Iris pigment epithelial cell (primary cell): ENCODE measurements at places on chromosomes 11 and 22.

GRCh38 chr11:31437742-31438435 is 68.2 kb downstream of the DNAJC24 start:
- peak; percentile 87 for DNase-seq

- peak; percentile 86 for DNase-seq
These were observed 3.0 kb upstream of the CHRNA10 start for GRCh38 chr11:3674189-3674588.

- peak; percentile 65 for DNase-seq
These were observed 14.0 kb downstream of the PSMD13 start for GRCh38 chr11:250740-251299.

- no peak for DNase-seq
These were observed 14.3 kb upstream of the EED start for GRCh38 chr11:86230179-86230804.

GRCh38 chr11:134785059-134785458 is 373.0 kb upstream of the B3GAT1 start:
- no peak for DNase-seq

- DNase-seq: no peak
These were observed 54.0 kb downstream of the TNRC6B start for GRCh38 chr22:40231618-40232313.

DNA sequence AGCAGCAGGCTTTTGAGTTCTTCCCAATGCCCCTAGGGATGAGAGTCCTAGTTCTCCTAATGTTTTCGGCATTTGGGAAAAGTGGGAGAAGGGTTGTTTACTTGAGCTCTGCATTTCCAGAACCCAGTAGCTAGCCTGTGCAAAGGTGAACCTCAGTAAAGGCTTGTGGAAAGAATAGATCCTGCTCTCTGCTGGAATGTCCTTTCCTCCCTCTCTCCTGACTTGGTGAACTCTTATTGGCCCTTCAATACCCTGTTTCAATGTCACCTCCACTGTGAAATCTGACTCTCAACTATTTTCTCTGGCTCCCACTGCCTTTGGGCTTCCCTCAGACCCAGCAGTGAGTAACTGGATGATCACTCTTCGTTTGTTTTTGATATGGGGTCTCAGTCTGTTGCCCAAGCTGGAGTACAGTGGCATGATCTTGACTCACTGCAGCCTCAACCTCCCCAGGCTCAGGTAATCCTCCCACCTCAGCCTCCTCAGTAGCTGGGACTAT is 2.4 kb upstream of the UVRAG start:
- no peak for DNase-seq

DNA sequence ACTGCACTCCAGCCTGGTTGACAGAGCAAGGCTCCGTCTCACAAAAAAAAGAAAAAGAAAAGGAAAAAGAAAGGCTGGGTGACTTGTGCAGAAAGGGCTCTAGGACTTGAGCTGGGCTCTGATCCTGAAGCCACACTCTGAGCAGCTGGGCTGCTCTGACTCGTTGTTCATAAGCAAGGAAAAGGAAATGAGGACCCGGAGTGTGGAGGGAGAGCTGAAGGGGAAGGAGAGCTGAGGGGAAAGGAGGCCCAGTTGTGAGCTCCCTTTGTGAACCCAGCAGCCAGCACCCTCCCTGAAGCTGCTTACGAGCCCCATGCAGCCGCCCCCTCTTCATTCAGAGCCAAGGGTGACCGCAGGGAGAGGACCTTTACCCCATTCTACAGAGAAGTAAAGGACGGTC is 12.3 kb upstream of the SH3BP1 start:
- DNase-seq: no peak

GRCh38 chr11:109946322-109946846 is 146.8 kb upstream of the ZC3H12C start:
- peak; percentile 98 for DNase-seq

GRCh38 chr11:117535201-117535849 is 207.7 kb downstream of the CEP164 start:
- no peak for DNase-seq

- DNase-seq: no peak
These were observed 30.3 kb downstream of the RIC3 start for GRCh38 chr11:8138526-8138925.

GRCh38 chr11:65855927-65856363 is 2.0 kb downstream of the CFL1 start:
- DNase-seq: no peak

DNA sequence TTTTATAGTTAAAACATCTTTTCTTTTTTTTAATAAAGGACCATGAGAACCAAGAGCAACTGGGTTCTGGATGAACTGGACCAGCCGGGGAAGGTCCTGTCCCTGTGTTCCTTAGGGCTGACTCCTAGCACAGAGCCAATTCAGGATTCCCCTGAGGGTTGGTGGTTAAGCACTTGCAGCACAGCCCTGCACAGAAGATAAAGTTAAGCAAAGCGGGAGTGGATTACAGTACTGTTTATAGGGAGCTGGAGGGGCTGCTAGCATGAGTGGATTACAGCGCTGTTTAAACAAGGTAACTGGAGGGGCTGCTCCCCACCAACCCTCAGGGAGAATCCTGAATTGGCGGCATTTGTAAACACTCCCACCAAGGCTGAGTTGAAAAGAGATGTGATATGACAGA is 90.6 kb downstream of the CELSR1 start:
- DNase-seq: no peak

DNA sequence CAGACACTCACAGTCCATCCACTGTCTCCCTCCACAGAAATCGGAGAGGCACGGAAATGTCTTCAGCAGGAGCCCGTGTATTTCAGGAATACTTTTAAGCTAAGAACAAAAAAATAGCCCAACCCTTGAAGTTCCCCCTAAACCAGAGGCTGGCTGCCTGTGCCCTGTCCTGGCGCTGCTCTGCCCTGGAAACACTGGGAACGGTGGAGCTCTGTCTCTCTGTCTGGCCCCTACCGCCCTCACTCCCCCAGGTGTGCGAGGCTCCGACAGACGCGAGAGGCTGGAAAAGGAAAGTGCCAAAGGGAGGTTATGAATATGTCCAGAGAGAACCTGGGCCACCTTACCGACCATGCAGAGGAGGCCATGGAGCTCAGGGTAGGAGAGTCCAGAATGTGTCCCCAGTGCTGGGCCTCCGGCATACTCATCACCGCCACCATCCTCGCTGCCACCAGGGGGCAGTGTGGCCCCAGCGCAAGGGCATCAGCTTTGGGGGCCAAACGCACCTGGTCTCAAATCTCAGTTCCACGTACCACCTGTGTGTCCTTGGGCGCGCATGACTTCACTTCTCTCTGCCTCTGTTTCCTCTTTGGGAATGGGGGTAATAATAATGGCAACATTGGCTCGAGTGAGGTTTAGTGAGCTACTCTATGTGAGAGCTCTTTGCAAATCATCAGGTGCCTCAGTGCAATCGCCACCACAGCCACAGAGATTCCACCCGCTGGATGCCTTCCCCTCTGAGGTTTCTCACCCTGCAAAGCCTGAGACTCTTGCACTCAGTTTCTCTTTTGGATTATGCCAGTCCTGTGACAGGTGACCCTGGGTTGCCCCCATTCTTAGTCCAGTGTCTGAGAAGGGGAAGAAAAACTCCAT is 10.4 kb upstream of the SLCO2B1 start:
- peak; percentile 23 for DNase-seq

DNA sequence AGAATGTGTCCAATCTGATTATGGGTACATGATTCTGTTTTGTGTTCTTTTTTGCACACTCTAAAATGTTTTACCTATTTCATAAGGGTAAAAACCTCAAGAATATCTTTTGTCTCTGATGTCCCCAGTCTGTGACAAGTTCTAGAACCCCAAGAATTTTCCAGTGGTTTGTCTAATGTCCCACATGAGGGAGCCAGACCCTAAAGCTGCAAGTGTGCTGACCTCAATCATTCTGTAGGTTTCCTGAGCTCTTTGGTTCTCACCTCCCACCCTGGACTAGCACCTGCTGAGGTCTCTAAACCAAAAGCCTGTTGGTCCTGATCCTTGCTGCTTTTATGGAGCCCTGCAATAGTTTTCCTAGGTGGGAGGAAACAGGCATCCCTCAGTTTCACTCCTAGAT is 149.8 kb upstream of the MPPED2 start:
- no peak for DNase-seq

GRCh38 chr11:28318871-28319270 is 210.7 kb downstream of the METTL15 start:
- DNase-seq: no peak

DNA sequence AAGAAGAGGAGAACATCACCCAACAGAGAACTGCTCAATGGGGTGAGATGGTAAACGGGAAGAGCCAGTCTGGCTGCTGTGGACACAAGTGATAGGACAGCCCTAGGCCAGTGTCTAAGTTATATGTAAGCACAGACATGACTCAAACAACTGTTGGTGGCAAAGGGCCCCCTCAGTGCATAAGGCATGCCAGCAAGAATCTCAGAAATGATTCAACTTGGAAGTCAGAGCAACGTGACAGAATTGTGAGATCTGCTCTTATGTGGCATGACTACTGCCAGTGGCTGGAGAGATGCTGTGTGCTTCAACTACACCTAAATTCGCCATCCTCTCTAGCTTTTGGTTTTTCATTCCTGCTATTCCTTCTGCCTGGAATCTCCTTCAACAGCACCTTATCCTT is 7.4 kb downstream of the SLN start:
- peak; percentile 57 for DNase-seq

GRCh38 chr22:30327864-30328345 is 1.2 kb upstream of the TBC1D10A start:
- DNase-seq: no peak

DNA sequence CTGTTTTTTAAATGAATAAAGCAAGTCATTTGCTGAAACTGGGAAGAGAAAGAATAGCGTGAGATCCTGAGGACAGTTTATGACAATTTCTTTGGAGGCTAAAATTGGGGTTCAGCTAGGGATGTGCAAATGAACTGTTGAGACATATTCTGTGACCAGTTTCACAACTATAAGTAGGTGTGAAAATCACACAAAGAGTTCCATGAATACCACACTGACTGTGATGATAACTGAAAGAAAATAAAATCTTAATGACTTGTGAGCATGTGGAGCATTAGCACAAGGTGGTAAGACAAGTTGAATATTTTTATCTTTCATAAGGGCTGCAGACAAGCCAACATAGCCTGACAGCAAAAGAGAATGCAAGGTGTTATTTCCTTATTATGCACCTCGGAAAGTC is 61.1 kb upstream of the PDGFD start:
- DNase-seq: no peak

DNA sequence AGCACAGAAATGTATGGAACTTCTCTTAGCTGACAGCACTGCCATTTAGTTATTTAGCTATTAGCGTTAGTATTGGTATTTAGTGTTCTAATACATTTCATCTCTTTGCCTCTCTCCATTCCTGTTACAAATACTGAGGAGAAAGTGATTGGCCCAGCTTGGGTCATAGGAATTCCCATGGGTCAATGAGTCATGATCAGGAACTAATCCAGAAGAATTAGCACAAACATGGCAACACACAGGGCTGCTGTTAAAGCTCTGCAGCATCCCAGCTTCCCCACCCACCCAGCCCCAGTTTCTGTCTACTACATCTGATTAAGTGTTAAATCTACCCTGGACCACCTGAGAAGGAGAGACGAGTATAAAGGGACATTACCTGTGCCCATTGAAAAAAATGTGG is 36.1 kb downstream of the PDGFD start:
- DNase-seq: peak; percentile 49

DNA sequence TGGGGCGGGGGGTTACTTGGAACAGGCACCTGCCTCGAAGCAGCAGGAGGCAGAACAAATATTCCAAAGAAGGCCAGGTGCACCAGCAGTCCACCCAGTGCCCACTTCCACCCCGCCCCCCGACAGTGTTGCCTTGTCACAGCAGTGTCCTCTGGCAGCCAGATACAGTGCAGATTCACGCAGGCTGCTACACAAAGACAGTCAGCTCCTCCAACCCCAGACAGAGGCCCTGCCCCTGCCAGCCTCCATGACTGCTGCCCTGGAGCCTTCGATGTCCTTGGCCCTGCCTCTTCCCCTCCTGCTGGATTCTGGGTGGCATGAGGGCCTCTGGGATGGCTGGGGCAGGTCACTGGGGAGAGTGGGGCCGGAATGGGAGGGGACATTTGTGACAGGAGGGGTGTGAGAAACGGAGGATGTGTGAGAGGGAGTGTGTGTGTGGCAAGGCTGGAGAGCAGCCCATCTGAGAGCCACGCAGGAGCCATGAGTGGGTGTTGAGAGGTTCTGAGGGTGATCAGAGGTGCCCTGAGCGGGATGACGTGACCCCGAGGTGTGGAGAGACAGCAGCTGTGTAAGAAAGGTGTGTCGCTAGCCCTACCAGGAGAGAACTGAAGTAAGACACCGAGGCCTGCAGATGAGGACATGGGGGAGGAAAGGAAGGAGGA is 173.7 kb downstream of the CEP164 start:
- no peak for DNase-seq

DNA sequence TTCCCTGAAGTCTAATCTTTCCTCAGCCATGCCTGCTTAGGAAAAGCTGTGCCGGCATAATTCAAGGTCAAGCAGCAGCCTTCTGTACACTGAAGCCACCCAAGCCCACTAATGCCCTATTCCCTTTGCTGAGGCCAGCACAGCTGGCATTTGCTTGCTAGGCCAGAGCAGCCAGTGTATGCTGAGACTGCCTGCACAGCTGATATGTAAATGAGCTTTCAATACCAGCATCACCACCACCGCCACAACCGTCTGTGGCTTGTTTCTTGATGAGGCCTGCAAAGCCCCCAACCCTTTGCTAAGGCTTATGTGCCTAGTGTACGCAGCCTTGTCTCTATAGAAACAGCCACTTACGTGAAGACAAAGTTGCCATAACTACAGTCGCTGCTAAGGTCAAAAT is 56.3 kb upstream of the TNRC6B start:
- DNase-seq: no peak

DNA sequence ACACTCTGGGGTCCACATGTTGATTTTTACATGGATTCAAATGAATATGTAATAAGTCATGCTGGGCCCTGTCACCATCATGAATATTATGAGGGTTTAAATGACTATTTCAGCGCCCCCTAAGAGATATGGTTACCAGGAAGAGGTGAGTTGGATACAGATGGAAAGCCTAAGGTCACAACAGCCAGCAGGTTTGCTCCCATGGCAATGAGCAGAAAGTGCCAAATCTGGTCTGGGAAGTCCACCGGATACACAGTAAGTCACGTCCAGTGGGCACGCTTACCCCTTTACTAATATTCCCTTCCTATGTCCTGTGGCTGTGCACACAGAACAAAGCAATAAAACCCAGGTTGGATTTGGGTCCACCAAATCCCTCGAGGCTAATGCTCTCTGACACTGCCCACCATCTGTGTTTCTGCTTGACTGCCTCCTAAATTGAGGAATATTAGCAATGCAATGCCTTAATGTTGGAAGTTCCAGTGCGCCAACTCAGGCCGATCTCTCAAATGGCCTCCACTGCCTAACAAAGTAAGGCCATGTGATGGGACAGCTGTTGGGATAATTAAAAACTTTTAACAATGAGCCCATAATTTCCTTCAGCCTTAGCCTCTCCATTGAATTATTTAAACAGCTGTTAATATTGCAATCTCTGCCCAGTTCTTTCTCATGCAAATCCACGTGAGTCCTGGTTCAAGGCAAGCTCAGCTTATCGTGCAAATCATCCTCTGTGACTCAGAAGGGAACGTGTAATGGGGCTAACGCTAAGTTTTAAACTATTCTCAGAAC is 97.6 kb downstream of the SLC1A2 start:
- peak; percentile 71 for DNase-seq

- peak; percentile 80 for DNase-seq
These were observed 34.5 kb downstream of the CPT1A start for GRCh38 chr11:68806931-68807844.
